Activated T-helper 17 cell treated with anti-CD3 and anti-CD28 coated beads, Interleukin-2, amount 50 U/mL, for 72 hours (primary cell): ENCODE measurements at places on chromosomes 2 and 18. TPM values are rescaled to one million over a fixed set of nuclear protein-coding genes. Genes with fewer than 3 reads are reported as not detected.

The C2orf15 gene
- 1.9 TPM for total RNA-seq

The VAMP5 gene
- total RNA-seq: 51.2 TPM

The SNED1 gene
- total RNA-seq: 3.0 TPM

The ALPP gene
- total RNA-seq: not detected

The SCYGR7 gene
- not detected for total RNA-seq

The DPP4 gene
- 97.7 TPM for total RNA-seq

The LAPTM4A gene
- total RNA-seq: 27.3 TPM

The CDCA7 gene
- 15.4 TPM for total RNA-seq

GRCh38 chr18:23159344-23159743 is 24.1 kb downstream of the CABLES1 start:
- ATAC-seq: no peak

DNA sequence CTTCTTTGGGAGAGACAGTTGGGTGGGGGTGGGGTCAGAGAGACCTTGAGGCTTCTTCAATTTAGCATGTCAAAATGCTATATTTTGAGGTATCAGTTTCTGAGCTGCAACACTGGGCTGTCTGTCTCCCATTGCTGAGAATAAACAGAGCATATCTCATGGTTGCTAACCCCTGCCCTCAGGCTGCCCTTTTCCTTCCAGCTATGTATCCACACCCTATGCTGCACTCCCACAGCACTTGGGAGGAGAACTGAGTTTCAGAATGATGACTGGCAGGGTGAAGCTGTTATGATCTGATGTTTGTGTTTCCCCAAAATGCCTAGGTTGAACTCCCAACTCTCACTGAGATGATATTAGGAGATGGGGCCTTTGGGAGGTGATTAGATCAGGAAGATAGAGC is 794.0 kb downstream of the RNF144A start:
- ATAC-seq: no peak

- ATAC-seq: no peak
Observed at GRCh38 chr2:9247177-9247576, 40.6 kb downstream of the ASAP2 start.

DNA sequence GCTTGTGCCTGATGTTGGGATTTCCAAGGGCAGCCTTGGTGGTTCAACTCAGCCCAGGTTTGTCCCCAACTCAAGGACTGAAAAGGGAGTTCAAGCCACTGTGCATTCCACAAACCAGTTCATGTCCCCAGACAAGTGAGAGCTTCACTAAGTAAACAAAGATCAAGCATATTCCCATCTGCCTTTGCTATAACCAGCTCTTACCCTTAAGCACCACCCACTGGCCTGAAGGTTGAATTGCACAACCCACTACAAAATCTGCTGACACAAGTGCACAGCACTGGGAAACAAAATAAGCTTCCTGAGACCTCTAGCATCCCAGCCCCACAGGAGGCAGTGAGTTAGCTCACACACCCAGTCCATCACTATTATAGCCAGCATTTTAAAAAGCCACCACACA is 516.7 kb downstream of the NR4A2 start:
- no peak for ATAC-seq

GRCh38 chr18:35491700-35492077 is 6.1 kb downstream of the INO80C start:
- no peak for ATAC-seq

DNA sequence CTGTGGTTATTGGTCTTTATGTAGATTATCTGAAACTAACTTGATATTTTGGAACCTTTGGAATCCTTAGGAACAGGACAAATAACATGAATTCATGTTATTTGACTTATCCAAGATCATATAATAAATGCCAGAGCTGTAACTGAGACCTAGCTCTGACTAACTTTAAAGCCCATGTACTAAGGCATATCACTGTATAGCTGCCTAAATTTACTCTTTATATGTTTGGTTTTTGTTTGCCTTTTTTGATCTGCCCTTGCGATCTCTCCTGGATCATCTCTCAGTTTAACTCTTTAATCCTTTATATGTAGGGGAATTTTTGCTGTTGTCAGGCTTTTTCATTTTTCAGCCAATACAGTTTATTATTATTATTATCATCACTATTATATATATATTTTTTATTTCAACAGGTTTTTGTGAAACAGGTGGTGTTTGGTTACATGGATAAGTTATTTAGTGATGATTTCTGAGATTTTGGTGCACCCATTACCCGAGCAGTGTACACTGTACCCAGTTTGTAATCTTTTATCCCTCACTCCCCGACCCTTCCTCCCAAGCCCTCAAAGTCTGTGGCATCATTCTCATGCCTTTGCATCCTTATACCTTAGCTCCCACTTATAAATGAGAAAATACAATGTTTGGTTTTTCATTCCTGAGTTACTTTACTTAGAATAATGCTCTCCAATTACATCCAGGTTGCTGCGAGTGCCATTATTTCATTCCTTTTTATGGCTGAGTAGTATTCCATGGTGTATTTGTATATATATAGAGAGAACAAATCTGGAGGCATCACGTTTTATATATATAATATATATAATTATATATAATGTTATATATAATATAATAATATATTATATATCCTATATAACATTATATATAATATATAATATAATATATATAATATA is 48.9 kb downstream of the APLF start:
- peak; percentile 64 for ATAC-seq

- no peak for ATAC-seq
Observed at GRCh38 chr18:25494888-25495287, 142.9 kb upstream of the ZNF521 start.

DNA sequence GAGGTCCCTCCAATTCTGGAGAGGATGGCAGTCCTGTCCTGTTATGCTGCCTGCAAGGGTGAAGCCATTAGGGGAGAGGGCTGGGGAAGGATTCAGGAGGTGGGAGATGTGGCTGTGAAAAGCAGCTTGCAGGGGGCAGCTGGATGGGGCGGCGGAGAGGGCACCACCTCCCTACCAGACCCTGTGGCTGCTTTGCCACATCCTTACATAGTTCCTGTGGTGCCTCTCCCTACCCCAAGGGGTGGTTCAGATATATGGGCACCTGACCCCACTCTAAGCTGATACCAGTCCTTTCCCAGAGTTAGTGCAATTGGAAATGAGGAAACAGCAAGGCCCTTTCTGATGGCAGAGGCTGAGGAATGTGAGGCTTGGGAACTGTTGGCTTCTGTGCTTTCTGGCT is 6.1 kb upstream of the ACOXL start:
- ATAC-seq: no peak

GRCh38 chr18:62131301-62131909 is 55.5 kb downstream of the PIGN start:
- peak; percentile 51 for ATAC-seq

- peak; percentile 41 for ATAC-seq
Observed at GRCh38 chr2:199462956-199463692, 5.4 kb upstream of the SATB2 start.

DNA sequence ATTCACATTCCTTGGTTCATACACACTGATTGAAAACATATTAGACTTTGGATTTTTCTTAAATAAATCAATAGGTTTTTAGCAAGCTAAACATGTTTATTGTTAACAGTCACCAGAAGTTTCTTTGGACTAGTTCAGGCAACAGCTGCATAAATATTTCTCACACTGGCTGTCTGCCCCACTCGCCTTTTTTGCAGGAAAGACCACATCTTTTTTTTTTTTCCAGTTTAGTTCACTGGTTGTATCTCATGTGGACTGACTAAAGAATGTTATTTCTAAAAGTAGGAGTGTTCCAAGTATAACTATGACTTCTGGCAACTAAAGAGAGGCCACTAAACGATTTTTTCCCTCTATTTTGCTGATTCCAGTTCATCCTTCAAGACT is 31.1 kb downstream of the SLC40A1 start:
- no peak for ATAC-seq

DNA sequence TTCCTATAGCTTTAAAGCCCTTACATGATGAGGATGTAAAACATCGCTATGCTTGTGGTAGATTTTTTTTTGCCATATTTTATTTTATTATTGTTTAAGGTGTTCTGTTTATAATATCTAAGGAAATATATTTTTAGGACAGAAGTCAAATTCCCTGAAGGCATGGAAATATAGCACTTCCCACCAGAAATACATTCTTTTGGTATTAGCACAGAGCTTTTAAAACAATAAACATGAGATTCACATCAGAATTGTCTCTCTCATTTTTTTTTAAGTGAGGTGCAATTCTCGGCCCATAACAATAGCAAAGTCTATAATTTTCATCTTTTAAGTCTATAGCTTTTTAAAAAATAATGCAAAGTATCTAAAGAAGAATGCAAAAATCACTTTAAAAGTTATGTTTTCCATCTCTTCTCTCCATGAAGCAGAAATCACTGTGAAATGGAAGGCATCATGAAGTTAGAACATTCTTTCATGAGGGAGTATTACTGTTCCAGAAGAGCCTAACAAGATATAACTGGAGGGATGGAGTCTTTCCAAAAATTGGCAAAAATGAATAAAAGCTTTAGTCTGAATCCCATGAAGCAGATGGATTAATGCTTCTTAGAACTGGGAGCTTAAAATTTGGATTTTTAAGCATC is 283.6 kb upstream of the TRIB2 start:
- no peak for ATAC-seq

GRCh38 chr2:61096438-61096837 is 30.8 kb downstream of the SANBR start:
- ATAC-seq: no peak

DNA sequence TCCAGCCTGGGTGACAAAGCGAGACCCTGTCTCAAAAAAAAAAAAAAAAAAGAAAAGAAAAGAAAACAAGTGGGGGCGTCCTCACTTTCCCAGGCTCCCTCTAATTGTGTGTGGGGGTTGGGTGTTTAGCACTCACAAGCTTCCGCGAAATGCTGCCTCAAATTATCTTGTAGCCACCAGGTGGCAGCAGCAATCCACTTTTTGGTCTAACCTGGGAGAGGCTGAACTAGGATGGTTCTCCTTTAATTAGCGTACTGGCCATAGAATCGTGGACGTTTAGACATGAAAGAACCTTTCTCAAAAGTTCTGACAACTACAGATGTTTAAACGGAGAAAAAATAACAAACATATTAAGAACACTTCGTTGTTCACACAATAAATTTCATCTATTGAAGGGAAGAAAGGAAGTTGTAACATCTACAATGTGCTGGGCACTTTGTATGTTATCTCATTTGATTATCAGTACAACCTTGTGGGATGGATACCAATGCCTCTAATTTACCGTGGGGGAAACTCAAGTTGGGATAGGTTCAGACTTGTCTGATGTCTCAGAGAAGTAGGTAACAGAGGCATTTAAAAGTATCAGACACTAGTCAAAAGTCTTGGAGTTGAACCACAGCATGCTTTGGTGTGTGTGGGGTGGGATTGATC is 122.7 kb upstream of the NABP1 start:
- peak; percentile 84 for ATAC-seq

DNA sequence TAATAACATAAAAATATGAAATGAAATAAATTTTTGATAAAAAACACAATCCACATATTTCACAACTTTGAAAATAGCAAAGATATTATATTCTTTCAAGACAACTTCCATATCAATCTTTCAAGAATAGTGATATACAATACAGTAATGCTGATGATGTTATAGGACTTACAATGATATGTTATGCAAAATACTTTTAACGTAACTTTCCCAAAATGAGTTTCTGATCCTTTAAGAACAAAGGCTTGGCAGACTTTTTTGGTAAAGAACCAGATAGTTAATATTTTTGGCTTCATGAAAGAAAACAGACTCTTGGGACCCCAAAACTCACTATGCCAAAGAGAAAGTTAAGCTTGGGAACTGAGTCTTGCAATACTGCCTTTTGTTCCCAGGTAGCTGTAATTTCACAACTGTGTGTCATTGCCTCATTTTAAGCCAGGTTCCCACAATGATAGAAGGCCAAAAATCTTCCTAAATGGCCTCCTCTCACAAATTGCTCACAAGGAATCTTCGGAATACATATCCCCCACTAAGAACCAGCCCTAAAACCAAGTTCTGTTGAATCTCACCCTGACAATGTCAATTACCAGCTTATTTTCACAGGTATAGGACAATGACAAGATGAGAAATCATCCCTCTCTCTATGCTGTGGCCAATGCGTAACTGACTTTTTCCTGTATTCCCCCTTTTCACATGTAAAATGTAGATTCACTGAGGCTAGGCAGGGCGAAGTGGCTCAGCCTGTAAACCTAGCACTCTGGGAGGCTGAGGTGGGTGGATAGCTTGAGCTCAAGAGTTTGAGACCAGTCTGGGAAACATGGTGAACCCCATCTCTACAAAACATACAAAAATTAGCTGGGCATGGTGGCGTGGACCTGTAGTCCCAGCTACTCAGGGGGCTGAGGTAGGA is 54.8 kb upstream of the STRN start:
- no peak for ATAC-seq

DNA sequence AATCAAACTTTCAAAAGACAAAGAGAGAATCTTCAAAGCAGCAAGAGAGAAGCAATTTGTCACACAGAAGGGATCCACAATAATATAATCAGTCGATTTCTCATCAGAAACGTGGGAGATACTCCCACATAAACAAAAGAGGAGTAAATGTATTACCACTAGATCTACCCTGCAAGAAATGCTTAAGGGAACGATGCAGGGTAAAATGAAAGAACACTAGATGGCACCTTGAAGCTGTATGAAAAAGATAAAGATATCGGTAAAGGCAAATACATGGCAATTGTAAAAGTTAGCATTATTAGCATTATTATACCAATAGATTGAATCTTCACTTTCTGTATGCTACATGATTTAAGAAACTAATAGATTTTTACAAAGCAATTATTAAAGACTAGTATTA is 677.0 kb downstream of the SUCLG1 start:
- no peak for ATAC-seq

GRCh38 chr2:182444806-182445205 is 18.0 kb upstream of the PDE1A start:
- ATAC-seq: no peak

- peak; percentile 97 for ATAC-seq
Observed at GRCh38 chr2:201358684-201359083, 1.5 kb upstream of the FLACC1 start.

- ATAC-seq: no peak
Observed at GRCh38 chr2:195646424-195646823, 10.6 kb upstream of the SLC39A10 start.

DNA sequence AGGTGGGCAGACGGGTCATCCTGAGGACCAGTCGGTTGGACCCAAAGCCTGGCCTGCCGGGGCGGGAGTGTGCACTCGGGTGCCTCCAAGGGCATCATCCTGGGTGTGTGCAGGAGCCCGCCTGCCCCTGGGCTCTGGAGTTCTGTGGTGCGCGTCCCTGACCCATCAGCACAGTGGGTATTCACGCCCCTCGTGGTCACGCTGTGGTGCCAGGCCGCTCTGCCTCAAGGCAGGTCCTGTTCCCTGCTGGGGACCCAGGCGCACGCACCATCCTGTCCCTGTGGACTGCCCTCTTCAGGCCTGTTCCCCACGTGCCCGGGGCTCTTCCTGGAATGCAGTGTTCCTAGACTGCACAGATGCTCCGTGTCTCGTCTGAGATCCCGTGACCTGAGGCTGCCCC is 14.3 kb upstream of the D2HGDH start:
- ATAC-seq: no peak

GRCh38 chr2:58221909-58222308 is 19.2 kb downstream of the FANCL start:
- ATAC-seq: no peak

DNA sequence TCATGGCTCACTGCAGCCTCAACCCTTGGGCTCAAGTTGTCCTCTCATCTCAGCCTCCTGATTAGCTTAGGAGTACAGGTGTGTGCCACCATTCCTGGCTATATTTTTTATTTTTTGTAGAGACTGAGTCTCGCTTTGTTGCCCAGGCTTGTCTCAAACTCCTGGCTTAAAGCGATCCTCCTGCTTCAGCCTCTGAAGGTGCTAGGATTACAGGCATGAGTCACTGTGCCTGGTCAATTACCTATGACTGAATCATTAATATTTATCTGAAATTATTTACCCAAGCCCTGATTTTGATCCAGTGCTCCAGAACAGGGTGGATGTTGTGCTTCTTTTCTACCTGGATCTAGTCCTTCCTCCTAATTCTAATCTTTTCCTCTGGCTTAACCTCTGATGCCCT is 87.8 kb downstream of the MAP2 start:
- ATAC-seq: no peak
